ENCODE measurements at places on chromosomes 7 and 10.

DNA sequence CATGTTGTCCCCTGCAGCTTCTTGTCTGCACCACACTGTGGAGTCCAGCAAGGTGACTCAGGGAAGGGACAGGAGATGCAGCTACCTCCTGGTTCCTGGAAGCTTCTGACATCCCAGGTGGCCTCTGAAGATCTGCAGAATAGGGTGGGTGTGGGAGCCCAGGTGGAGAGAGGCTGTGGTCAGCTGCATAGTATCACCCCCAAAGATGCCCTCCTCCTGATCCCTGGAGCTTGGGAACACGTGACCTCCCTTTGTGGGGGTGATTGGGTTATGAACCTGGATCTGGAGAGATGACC is 25.4 kb downstream of the CALML3 start:
- no peak overlapping the region for H3K27ac ChIP-seq
- peaks cover 29% of the 10 kb centered on the region for H3K4me1 ChIP-seq
- H3K27me3 ChIP-seq = no peaks in the 10 kb centered on the region
- no peaks in the 10 kb centered on the region for H3K36me3 ChIP-seq
- DNase-seq = no peak

DNA sequence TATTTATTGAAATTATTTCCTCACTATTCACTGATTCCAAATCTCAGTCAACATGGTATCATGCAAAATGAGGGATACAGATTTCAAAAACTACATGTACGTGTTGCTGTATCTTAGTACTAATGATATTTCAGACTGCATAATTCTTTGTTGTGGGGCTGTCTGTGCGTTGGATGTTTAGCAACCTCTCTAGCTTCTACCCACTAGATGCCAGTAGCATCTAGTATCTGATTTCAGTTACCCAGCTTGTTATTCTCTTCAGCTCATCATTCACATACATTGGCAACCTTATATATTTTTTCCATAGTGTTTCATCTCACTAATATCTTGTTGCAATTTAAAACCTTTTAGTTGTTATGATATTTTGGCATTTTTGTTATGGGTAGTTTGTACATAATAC is 22.5 kb upstream of the WASL start:
- H3K4me1 ChIP-seq = no peaks in the 10 kb centered on the region
- no peak overlapping the region for H3K4me3 ChIP-seq
- no peak for DNase-seq
- no peak overlapping the region for H3K27ac ChIP-seq
- H3K36me3 ChIP-seq = no peaks in the 10 kb centered on the region

DNA sequence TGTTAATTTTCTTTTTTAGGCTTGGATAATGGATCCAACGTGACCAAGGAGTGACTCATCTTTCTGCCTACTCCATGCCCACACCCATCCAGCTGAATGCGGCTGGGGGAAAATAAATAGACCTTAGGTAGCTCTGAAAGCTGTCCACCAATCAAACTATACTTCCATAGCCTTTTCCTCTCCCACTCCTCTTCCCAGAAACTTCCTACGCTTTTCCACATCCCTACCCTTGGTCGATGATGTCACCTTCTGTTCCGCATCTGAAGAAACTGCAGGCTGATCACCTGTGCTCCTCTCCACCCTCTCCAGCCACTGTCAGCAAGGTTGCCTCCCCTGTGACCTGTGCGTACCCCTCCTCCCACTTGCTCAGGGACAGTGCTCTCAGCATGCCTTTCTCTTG is 359.8 kb upstream of the KLF6 start:
- no peaks in the 10 kb centered on the region for H3K4me1 ChIP-seq
- H3K4me3 ChIP-seq = no peak overlapping the region
- peaks cover 18% of the 10 kb centered on the region for H3K36me3 ChIP-seq
- no peak for DNase-seq
- no peak overlapping the region for H3K27ac ChIP-seq

DNA sequence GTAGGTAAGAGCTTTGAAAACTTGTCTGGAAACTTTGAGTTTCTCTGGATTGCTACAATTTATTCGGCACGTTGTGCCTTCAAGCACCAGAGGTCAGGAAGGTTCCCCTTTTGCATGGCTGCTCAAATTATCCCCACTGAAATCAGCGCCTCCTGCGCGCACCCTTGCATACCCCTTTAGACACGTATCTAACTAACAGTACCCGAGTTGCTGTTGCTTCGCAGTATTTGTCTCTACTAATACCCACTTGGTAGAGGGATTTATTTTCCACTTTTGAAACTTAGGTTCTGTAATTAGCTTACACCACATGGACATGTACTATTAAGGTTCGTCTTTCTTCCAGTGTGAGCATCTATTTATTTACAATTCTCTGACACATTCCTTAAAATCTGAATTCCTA is 1.6 kb downstream of the MEOX2 start:
- no peaks in the 10 kb centered on the region for H3K4me1 ChIP-seq
- H3K27me3 ChIP-seq = peaks cover 33% of the 10 kb centered on the region
- no peak overlapping the region for H3K27ac ChIP-seq
- peaks cover 3% of the 10 kb centered on the region for H3K36me3 ChIP-seq
- no peak for DNase-seq

GRCh38 chr7:148918058-148918596 is 34.0 kb upstream of the EZH2 start:
- DNase-seq = no peak
- H3K36me3 ChIP-seq = peaks cover 3% of the 10 kb centered on the region
- no peaks in the 10 kb centered on the region for H3K27me3 ChIP-seq
- H3K27ac ChIP-seq = no peak overlapping the region

DNA sequence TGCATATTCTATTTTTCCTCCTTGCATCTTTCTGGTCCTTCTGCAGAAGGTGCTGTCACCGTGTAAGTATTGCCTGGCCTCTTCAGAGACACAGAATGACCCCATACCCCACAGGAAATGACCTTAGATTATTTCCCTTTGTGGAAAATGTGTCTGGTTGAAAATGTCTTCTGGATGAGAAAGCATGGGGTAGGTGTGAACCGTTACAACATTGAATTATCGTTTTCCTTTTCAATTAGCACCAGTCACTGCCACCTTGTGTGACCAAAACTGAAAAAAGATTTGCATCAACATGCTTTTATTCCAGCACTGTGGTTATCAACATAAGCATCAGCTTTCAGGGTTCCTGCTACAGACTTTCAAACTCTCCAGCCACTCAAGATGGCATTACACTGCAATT is 58.0 kb upstream of the CELF2 start:
- H3K4me1 ChIP-seq = no peaks in the 10 kb centered on the region
- no peaks in the 10 kb centered on the region for H3K36me3 ChIP-seq
- peaks cover 13% of the 10 kb centered on the region for H3K27me3 ChIP-seq
- H3K4me3 ChIP-seq = no peak overlapping the region
- H3K27ac ChIP-seq = no peak overlapping the region

DNA sequence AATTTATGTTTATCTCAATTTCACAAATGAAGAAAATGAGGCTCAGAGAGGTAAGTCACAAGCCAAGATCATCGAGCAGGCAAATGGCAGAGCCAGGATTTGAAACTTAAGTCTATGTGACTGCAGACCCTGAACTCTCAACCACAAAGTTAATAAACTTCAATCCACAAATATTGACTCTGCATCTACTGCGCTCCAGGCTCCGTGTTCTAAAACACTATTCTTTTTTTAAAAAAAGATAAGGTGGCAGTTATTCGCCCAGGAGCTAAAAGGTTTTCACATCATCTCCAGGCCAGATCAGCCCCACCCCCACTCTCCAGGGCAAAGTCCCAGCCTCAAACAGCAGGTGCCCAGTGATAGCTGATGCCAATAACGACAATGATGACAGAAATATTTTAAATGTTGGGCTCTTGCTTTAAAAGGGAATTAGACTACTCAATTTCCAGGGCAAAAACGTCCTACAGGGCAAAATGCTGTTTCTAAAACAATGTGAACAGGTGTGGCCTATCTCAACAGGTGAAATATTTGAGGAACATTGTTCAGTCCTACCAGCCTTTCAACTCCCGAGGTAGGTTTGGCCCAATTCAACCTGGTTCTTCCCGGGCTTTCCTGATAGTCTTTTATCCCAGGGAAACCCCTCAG is 85.2 kb downstream of the SORBS1 start:
- no peak overlapping the region for H3K4me3 ChIP-seq
- DNase-seq = no peak
- no peaks in the 10 kb centered on the region for H3K36me3 ChIP-seq
- no peak overlapping the region for H3K27ac ChIP-seq

GRCh38 chr7:70778585-70778984 is 353.4 kb upstream of the GALNT17 start:
- no peak overlapping the region for H3K4me3 ChIP-seq
- H3K27ac ChIP-seq = no peak overlapping the region
- no peaks in the 10 kb centered on the region for H3K27me3 ChIP-seq
- H3K36me3 ChIP-seq = peaks cover 16% of the 10 kb centered on the region

All from activated CD8-positive, alpha-beta T cell treated with anti-CD3 and anti-CD28 coated beads, Interleukin-2, amount 10 ng/mL, durations not matched to agents 7 days and 5 days (primary cell).